ENCODE measurements at places on chromosomes 2 and 18. TPM values are rescaled to one million over a fixed set of nuclear protein-coding genes. Genes with fewer than 3 reads are reported as not detected.

DNA sequence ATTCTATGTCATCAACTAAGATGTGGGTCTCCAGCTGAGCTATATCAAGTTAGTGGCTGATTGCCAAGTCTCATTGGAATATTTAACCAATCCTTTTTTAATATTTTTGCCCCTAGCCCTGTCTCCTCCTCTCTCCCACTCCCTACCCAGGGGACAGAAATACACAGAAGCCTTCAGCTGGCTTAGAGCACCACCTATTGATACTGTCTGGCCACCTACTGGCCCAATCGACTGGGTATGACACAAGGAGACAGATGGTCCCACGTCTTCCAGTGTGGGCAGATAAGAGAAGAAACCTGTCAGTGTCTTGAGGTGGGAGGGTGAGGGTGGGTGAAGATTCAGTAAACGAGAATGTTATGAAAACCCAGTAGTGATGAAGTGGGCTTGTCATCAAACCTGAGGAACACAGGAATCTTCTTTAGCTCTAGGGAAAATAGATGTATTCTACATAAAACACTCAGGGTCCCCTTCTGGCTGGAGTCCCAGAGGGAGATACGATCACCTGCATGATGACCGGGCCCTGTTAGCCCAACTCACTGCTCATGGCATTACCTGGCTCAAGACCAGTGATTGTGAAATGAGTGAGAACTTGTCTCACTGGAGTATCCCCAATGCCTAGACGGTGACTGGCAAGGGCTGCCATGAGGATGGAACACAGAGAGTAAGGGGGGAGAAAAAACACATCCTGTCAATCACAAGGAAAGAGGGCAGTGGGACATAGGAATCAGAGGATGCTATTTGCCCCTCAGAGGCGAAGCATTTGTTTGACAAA is 26.7 kb downstream of the POLR1A start:
- no peak overlapping the region for H3K4me3 ChIP-seq
- no peak for DNase-seq
- peaks cover 21% of the 10 kb centered on the region for H3K4me1 ChIP-seq
- H3K36me3 ChIP-seq = peaks cover 30% of the 10 kb centered on the region

The CFAP210 gene
- not detected for total RNA-seq

The ATP8B1 gene
- 30.7 TPM for total RNA-seq

- H3K27me3 ChIP-seq = no peaks in the 10 kb centered on the region
- no peak overlapping the region for H3K4me3 ChIP-seq
- DNase-seq = no peak
- H3K4me1 ChIP-seq = no peaks in the 10 kb centered on the region
- H3K27ac ChIP-seq = no peak overlapping the region
Measured at GRCh38 chr18:8688216-8688800, 17.0 kb upstream of the MTCL1 start.

DNA sequence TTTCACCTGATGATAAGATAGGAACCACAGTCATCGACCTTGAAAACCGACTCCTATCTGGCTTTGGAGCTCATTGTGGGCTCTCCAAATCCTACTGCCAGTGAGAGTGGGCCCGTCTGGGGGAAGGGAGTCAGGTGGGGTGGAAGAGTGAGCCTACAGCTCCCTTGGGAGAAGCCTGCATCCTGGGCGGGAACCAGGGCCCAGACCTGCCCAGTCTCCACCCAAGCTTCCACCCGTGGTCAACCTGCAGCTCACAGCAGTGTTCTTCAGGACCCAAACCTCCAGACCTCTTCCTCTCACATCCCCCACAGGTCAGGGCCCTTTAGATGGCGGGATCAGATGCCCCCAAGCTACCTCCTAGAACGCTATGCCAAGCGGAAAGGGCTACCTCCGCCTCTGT is 40.2 kb downstream of the LMAN2L start:
- peaks cover 1% of the 10 kb centered on the region for H3K36me3 ChIP-seq
- no peak for DNase-seq
- H3K4me1 ChIP-seq = no peaks in the 10 kb centered on the region
- H3K4me3 ChIP-seq = no peak overlapping the region
- H3K27me3 ChIP-seq = no peaks in the 10 kb centered on the region

GRCh38 chr2:228048838-228049490 is 132.5 kb downstream of the SPHKAP start:
- no peak for DNase-seq
- H3K27me3 ChIP-seq = no peaks in the 10 kb centered on the region
- no peaks in the 10 kb centered on the region for H3K4me1 ChIP-seq
- no peak overlapping the region for H3K4me3 ChIP-seq
- no peaks in the 10 kb centered on the region for H3K36me3 ChIP-seq

The CRYGC gene
- not detected for total RNA-seq

GRCh38 chr2:69735686-69736085 is 6.2 kb upstream of the ANXA4 start:
- H3K4me1 ChIP-seq = peaks cover 6% of the 10 kb centered on the region
- no peaks in the 10 kb centered on the region for H3K27me3 ChIP-seq
- no peak for DNase-seq
- H3K4me3 ChIP-seq = no peak overlapping the region

- H3K36me3 ChIP-seq = no peaks in the 10 kb centered on the region
- no peaks in the 10 kb centered on the region for H3K4me1 ChIP-seq
- H3K27me3 ChIP-seq = no peaks in the 10 kb centered on the region
- H3K27ac ChIP-seq = no peak overlapping the region
Measured at GRCh38 chr2:149055751-149056150, 17.3 kb downstream of the LYPD6B start.

- H3K27me3 ChIP-seq = no peaks in the 10 kb centered on the region
- no peaks in the 10 kb centered on the region for H3K4me1 ChIP-seq
- no peak overlapping the region for H3K27ac ChIP-seq
- H3K36me3 ChIP-seq = no peaks in the 10 kb centered on the region
Measured at GRCh38 chr2:30127016-30127893, 19.6 kb upstream of the YPEL5 start.
